ENCODE measurements at places on chromosomes 4 and X. TPM values are rescaled to one million over a fixed set of nuclear protein-coding genes. Genes with fewer than 3 reads are reported as not detected.

Gene SULT1E1
- polyA plus RNA-seq = 131 TPM

Gene KCND1
- 3.5 TPM for polyA plus RNA-seq

Gene GLOD5
- polyA plus RNA-seq = 1.7 TPM

Gene PRDM5
- polyA plus RNA-seq = 21.2 TPM

Gene SMIM10
- polyA plus RNA-seq = 8.5 TPM

Gene FREM3
- 9.6 TPM for polyA plus RNA-seq

Gene SYP
- polyA plus RNA-seq = 3.5 TPM

Gene SHROOM4
- polyA plus RNA-seq = 20.6 TPM

Gene SH2D1A
- 0.78 TPM for polyA plus RNA-seq

Gene AMER1
- 5.9 TPM for polyA plus RNA-seq

- no peak for DNase-seq
Observed at GRCh38 chr4:184382189-184382846, 92.0 kb downstream of the IRF2 start.

DNA sequence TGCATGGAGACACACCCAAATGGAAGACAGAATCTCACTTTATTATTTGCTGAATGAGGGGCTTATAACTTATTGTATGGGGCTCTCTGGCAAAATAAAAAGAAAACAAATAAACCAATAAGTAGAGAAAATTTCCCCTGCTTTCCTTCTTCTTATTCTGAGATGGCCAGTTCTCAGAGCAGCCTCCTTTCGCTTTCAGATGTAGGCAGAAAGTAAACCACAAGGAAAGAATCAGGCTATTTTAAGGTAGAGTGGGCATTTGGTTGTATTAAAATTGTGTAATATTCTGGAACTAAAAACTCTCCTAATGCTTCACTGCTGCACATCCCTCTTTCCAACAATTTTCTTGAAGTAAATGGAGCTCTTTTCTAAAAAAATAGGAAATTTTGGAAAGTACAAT, 241.8 kb downstream of the GALNTL6 start:
- DNase-seq = no peak

DNA sequence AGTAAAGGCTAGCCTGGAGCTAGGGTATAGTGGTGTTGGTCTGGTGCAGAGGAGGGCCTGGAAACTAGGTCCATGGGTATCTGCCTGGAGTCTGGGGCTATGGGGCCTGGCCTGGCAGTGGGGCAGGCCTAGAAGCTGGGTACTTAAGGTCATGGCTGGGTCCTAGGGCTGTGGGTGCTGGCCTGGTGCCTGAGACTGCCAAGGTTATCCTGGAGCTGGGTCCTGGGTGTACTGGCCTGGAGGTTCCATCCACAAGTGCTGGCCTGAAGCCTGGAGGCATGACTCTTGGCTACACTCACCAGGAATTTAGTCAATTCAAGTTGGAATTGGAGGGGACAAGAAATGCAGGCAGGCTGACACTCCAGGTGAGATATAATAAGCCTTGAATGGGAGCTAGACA, 108.4 kb upstream of the ZCCHC13 start:
- DNase-seq = no peak

- no peak for DNase-seq
Observed at GRCh38 chrX:6019076-6019475, 209.6 kb downstream of the NLGN4X start.

- DNase-seq = no peak
Observed at GRCh38 chrX:122850326-122850725, 333.8 kb upstream of the GRIA3 start.

GRCh38 chr4:53003959-53004358, 141.8 kb downstream of the RASL11B start:
- DNase-seq = no peak

- DNase-seq = no peak
Observed at GRCh38 chr4:13176741-13177142, 307.4 kb downstream of the RAB28 start.

GRCh38 chrX:77346859-77347258, 100.3 kb upstream of the FGF16 start:
- DNase-seq = no peak

GRCh38 chr4:8317474-8317873, 47.9 kb downstream of the HTRA3 start:
- DNase-seq = no peak

DNA sequence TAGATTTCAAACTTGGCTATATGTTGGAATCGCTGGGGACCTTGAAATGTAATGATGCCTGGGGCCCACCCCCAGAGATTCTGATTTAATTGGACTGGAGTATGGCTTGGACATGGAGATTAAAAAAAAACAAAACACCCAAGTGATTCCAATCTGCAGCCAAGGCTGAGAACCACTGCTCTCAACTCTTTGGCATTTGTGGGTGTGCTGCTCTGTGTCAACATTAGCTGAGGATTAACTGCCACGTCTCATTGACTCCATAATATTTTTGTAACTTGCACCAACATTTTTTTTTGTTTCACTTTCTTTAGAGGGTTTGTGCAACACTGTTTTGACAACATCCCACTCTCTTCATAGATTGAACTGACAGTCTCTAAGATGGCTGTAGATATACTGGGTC, 41.1 kb upstream of the PDK3 start:
- DNase-seq = no peak

DNA sequence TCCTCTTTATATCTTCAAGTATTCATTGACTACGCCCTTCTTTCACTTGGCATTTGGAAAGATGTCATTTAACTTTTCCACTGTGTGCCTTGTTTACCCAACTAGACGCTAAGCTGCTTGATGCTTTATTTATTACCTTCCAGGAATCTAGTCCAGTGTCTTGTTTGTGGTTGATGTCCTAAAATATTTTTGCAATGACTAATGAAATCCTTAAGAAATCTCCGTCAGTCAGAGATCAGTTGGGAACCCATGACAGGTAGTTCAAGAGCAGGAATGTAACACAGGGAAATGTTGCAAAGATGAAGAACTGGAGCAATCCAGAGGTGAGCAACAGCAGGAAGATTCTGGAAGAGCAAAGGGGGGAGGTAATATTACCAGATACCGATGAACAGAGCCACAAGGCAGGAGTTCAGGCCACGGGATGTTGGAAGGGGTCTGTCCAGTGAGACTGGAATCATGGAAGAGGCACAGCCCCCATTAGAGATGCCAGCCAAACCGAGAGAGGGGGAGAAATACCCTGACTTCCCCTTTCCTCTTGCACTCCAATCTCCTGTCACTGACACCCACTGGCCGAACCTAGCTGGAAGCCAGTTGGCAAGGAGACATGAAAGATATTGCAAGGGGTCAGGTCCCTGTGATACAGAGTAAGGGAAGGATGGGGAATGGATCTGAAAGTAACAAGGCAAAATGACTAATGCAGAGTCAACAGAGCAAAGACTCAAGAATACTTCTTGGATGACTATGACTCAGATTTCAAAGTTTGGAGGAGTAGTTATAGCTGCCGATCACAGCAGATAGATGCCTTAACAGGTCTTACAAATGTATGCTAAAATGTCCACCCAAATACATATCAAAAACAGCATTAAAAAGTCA, 62.7 kb upstream of the PHKA2 start:
- no peak for DNase-seq

DNA sequence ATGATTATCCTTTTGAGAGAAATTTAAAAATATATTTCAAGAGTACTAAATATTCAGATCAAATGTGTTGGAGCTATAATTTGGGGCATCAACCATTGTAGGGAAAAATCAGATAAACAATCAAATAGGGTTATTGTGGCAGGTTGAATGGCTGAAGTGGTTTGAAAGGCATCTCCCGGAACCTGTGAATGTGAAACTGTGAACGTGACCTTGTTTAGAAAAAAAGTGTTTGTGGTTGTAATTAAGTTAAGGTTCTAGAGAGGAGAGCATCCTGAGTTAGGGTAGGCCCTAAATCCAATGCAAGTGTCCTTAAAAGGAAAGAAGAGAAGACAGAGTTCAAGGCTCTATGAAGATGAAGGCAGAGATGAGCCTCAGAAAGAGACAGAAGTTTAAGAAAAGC, 37.4 kb downstream of the ADGRA3 start:
- DNase-seq = no peak

- no peak for DNase-seq
Observed at GRCh38 chr4:164771088-164771487, 17.2 kb downstream of the SMIM31 start.

GRCh38 chrX:85084770-85085393, 81.2 kb downstream of the APOOL start:
- DNase-seq = no peak

DNA sequence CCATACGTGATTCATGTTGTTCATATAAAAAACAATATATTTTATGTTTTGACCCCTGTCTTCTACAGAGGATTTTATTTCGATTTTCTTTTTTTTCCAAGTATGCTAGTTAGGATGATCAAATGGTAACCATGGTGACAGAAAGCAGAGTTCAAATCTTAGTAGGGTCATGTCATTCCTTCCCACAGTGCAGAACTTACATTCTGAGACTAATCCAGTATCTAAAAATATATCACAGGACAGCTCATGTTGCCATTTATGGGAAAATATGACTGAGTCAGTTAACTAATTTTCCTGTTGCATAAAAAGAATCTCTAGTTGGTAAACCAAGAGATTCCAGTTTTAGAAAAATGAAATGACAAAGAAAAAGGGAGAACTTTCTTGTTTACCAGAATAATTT, 209.5 kb downstream of the PARM1 start:
- no peak for DNase-seq

DNA sequence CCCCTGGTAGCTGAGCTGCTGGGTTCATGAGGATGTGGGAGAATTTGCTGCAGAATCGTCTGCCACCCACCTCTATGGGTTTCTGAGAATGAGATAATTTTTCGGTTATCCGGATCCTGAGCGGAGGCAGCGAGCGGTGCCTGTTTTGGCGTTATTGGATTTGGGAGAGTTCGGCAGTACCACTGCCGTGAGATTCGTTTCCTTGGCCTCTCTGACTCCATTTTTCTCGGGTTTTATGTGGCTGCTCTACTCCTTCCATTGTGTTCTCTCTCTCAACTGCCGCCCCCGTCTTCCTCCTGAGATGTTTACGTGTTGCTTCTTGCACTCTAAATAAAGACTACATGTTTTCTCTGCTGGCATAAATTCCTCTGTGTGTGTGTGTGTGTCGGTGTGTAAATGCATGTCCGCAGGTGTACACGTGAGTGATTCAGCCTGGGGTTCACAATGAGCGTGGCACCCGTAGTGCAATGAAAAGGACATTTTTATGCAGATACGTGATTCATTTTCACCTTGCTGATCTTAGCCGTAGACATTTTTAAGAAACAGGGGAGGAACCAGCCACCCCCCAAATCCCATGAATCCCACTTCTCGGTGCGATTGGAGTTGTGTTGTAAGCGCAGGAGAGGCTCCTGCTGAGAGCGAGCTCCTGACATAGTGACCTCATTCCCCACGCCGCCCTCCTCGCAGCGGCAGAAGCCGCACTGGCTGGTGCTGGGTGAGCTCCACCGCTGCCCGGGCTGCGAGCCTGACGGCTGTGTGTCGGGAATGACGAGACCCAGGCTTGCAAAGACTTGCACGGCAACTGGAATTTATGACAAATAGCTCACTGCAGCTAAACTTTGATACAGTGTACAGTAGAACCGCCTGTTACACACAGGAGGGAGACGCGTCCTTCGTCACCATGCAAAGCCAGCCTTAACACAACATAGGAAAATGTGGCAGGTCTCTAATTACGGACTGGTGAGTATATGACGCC, 82.2 kb downstream of the STOX2 start:
- DNase-seq = peak; percentile 69

DNA sequence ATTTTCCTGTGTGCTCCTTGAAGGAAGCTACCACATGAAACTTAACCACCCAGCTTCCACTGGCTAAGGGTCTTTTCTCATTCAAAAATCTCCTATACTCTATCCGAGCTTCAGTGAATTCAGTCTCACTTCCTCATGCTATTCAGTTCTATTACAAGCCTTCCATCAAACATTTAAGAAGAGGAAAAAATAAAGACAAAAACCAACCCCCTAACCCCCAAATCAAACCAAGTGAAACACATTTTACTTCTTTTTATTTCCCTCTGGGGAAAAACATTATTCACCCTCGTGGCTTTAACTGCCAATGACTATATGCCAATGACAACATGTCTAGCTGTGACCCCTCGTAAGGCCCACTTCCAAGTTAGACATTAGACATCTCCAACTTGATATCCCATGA, 16.2 kb upstream of the WDR19 start:
- DNase-seq = no peak

- no peak for DNase-seq
Observed at GRCh38 chr4:137961051-137961438, 281.1 kb downstream of the SLC7A11 start.

All from right lung (tissue), 10 donors.